HuH-7 (cell line): ENCODE measurements at places on chromosomes 2 and 18.

DNA sequence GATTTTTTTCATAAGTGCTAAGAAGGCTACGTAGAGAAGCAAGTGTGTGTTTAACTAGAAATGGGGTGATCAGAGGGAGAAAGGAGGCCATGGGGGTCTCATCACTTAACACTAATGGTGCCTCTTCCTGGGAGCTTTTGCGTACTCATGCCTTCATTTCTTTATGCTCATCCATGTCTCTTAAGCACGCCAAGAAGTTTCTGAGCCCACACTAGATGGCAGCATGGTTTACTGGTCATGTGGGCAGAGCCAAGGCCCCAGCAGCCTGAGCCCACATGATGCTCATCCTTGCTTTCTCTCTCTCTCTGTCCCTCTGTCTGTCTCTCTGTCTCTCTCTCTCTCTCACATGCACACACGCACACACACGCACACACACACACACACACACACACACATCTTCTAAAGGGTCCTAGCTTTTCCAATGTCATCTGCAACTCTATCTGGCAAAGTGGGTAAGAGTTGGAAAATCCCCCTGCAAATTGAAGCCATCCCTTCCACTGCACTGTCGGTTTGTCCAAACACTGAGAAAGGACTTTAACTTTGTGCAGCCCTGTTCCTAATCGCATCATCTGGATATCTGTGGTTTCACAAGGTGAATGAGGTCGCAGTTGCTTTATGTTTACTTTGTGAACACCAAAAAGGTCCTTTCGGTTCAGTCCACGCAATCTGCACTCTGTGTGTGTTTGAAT, 137.1 kb upstream of the CCDC68 start:
- DNase-seq = peak; percentile 4

- no peak for DNase-seq
These were observed 1.7 kb downstream of the ALLC start for GRCh38 chr2:3659447-3660432.

GRCh38 chr2:173026479-173026878, 49.2 kb upstream of the MAP3K20 start:
- no peak for DNase-seq

DNA sequence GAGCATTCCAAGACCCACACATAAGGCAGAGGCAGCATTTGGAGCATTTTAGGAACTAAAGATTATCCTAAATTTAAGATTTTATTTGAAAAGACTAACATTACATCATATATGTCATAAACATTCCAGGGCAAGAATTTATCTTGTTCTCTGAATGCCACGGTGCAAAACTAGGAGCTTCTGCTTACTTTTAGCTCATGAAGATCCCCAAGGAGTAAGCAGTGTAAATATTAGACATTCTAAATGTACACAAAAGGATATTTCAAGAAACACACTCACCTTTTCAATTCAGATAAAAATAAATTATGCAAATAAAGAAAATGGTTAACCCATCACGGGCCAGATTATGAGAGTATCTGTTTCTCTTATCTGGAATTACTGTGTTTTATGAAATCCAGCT, 101.7 kb upstream of the ETAA1 start:
- no peak for DNase-seq

- DNase-seq = no peak
These were observed 43.0 kb upstream of the PLA2R1 start for GRCh38 chr2:160105366-160105765.

GRCh38 chr2:11940121-11940743, 193.8 kb downstream of the LPIN1 start:
- DNase-seq = no peak

DNA sequence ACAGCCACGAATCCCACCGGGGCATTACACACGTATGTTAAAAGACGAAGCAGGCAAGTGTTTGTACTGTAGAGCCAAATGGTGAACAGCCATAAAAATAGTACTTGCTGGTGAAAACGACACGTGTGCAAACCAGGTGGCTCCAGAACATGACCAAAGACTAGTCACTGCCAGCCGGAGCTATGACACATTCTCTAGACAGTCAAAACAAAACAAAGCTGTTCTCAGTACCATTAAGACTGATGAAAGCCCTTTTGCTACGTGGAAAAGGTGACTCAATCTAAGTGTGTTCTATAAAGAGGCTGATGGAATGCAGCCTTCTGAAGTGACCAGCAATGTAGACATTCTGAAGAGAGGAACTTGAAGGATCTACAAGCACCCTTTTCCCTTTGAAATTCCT, 367.7 kb upstream of the NETO1 start:
- no peak for DNase-seq

- no peak for DNase-seq
These were observed 76.3 kb downstream of the GPD2 start for GRCh38 chr2:156512451-156512850.

DNA sequence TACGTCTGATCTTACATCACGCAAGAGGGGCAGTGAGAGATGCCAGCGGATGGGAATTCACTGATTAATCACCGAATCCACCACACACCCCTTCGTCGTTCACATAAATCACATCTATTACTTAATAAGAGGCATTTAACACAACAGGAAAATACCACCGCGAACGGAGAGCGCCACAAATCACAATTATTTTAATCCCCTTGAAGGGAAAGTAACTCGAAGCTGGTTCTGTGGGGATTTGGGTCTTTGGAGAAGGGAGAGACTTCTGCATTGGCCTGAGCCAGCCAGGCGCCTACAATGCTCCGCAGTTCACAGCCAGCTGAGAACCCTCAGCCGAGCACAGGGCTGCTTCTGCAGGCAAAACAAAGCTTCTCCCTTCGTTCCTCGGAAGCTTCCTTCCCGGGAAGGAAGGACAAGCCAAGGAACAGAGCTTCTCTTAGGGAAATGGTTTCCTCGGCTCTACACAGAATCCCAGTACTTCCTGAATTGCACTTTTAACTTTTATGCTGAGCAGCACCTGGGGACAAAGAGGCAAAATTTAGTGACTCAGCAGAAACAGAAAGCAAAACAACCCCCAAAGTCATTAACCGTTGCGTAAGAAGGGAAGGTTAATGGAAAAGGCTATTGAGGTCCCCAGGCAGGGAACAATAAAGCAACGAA, at the start of gene LRP1B:
LRP1B (minus strand) TSS at position 7 of the 660 bp plus-strand sequence. CDS start 287 bp downstream, outside the sequence.
- peak; percentile 28 for DNase-seq

GRCh38 chr18:36328916-36329315, 31.4 kb downstream of the FHOD3 start:
- no peak for DNase-seq

DNA sequence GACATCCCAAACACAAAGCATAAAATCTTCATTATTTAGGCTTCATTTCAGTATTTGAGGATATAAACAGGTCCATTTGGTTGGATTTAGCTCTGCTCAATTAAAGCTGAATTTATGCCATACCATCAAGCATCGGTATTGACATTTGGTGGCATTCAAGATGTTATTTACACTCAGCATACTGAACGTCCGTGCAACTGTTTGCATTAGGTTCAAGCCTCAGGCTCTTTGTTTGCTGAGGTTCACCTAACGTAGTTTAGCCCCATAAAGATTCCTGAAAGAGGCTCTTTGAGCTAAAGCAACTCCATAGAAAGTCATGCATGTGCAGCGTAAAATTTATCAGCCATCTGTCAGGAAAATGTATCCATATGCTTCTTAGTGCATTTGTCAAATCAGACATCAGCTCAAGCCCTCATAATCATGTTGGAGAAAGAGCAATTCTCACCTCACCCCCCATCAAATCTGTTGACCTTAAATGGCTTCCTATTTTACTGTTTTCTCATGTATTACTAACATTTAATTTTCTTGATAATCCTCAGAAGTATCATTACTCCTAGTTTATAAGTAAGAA, 366.9 kb downstream of the EPHA4 start:
- no peak for DNase-seq

GRCh38 chr2:127158614-127159290, 51.8 kb upstream of the BIN1 start:
- DNase-seq = no peak

DNA sequence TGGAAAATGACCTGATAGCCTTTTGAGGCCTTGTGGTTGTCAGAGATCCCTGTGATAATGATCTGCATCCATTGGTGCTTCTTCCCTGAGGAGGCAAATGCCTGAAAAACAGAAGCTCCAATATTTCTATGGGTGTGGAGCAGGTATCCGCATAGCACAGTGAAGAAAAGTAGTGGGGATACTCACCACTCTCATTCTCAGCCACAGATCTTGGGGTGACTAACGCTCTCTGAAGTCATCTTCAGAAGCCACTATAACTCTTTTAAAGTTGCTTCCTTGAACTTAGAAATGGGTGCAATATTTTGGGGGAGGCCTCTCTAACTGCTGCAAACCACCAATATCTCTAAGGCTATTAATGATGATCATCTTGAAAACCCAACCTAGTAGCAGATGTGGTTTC, 46.2 kb downstream of the ARHGAP15 start:
- no peak for DNase-seq

GRCh38 chr2:186695081-186695756, 1.4 kb downstream of the FAM171B start:
- no peak for DNase-seq

GRCh38 chr2:175228179-175228578, 46.7 kb upstream of the ATP5MC3 start:
- DNase-seq = no peak

DNA sequence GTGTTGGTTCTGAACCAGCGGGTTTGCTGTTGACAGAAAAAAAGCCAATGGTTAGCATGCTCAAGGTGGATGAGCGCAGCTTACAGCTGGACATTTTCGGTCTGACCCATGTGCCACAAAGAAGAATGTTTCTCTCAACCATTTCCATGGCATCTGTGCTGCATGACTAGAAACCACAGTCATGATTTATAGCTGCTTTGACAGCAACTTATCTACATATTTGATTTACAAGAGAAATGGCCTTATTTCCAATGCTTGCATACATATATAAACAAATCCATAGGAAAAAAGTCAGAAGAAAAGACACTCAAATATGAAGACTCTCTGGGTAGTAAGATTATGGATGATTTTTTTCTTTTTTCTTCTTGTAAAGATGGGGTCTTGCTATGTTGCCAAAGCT, 98.2 kb downstream of the DYNC1I2 start:
- DNase-seq = no peak

DNA sequence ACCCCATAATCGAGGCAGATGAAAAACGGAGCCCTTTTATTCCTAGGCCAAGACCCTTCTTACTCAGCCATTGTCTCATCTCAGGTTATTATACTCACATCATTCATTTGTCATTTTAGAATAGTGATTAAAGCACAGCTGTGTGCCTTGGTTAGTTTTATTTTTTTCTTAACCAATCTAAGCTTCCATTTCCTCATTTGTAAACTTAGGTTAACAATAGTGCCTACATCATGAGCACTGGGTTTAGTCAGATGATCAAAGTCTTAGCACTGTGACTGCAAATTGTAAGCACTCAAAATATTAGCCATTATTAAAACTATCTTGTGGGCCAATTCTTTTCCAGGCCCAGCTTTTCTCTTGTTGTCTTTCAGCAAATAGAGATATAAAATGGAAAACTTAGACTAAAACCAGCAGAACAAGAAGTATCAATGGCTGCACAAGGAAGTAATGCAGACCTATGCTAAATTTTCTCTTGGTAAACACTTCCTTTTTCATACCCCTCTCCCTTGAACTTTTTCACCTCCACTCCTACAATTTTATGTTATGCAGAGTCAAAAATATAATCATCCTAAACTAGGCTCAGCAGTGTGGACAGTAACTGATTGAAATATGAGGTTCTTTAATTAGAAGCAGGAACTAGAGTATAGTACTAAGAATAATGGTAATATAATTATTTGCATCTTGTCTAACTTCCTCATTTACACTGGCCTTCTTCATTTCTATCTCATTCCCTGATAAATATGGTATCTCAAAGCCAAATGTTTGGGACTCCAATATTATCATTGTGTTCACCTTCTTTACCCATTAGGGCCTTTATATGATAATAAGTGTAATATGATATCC, 21.5 kb upstream of the GALNT3 start:
- DNase-seq = no peak

- DNase-seq = no peak
These were observed 2.0 kb downstream of the IL1A start for GRCh38 chr2:112782234-112782799.

DNA sequence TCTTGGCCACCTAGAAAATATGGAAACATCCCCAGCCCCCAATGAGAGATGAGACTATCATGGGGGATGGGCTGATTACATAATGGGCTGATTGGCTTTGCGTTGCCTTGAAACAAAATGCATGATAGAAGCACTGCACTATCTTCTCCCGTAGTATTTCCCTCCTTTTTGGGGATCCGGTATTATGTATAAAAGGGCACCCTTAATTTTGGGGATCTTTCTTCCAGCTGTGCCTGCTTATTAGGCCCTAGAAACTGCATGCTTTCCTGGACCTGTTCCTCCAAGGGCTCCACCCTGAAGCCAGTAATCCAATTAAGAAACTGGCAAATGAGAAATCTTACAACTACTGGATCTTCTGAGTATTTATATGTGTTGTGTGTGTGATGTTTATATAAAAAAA, 34.9 kb upstream of the SH3RF3 start:
- no peak for DNase-seq

GRCh38 chr2:65456064-65456463, 23.7 kb upstream of the SPRED2 start:
- DNase-seq = no peak

GRCh38 chr2:179264368-179265081, at the start of gene SESTD1:
SESTD1 (minus strand) TSS chr2:179264832; CDS start chr2:179191841, 72,991 bp downstream.
- DNase-seq = peak; percentile 66

- DNase-seq = no peak
These were observed 51.8 kb downstream of the PMAIP1 start for GRCh38 chr18:59951591-59951990.

DNA sequence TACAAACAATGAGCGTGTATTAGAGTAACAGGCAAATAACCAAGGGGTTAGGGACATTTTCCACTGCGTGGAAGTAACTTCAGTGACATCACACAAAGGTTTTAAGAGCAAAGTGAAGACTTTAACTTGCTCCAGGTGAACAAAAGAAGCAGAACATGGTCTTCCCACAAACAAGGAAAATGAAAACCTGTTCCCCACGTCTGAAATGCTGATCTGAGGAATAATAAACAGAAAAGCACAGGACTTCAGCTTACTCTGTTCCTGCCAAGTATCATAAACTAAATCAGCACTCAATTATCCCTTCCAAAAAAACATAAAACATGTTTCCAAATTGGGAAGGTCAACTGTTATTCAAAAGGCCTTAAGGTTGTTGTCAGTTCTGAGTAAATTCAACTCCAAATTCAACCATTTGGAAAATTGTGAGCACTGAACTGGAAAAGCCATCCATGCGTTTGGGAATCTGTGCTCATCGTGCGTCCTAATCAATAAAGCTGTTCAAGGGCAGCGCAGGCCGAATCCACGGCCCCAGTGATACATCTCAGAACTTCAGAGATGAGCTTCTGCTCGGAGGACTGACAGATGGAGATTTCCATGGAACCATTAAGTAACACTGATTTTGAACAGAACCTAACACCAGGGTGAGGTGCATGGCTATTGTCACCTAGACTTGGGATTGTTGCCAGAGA, 7.7 kb upstream of the SNTG2 start:
- DNase-seq = no peak

GRCh38 chr2:54864727-54865126, 141.3 kb downstream of the EML6 start:
- no peak for DNase-seq
